ENCODE measurements at places on chromosomes 16 and 17.

GRCh38 chr16:85391769-85392583 is 221.1 kb upstream of the GSE1 start:
- no peak for DNase-seq

DNA sequence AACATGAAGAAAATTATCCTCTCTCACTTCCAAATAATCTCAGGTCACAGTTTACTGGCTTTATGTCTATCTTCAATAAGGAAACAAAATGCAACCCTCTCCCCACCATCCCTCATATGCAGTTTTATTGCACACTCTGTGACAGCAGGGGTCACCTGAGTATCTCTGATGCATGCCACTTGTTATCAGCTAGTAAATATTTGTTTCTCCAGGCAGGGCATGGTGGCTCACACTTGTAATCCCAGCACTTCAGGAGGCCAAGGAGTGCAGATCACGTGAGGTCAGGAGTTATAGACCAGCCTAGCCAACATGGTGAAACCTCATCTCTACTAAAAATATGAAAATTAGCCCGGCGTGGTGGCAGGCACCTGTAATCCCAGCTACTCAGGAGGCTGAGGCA is 61.1 kb downstream of the ADAMTS18 start:
- DNase-seq, result no peak

DNA sequence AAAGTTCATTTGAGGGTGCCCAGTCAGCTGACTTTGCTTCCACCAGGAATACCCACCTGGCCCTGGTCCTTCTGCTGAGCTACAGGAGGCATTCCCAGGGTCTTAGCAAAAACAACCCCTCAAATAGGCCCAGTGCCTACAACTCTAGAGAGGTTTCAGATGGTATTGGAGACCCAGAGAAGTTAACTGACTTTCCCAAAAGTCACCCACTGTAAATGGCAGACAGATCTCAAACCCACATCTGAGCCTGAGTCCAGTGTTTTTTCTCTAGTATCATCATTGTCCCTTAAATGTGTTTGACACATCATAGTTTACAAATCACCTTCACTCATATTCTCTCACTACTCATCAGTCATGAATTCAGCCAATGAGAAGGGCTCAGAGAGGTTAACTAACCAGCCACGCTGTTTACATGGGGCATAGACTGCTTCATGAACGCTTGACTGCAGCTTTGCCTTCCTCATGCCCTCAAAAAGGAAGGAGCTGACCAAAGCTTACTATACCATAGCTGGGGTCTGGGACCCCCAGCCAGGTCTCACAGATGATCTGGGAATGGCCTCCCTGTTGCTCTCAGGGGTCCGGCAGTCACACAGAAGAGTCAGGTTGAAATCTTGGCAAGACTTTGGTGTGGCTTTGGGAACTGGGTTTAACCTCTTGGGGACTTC is 3.7 kb downstream of the PHOSPHO1 start:
- DNase-seq, result no peak

DNA sequence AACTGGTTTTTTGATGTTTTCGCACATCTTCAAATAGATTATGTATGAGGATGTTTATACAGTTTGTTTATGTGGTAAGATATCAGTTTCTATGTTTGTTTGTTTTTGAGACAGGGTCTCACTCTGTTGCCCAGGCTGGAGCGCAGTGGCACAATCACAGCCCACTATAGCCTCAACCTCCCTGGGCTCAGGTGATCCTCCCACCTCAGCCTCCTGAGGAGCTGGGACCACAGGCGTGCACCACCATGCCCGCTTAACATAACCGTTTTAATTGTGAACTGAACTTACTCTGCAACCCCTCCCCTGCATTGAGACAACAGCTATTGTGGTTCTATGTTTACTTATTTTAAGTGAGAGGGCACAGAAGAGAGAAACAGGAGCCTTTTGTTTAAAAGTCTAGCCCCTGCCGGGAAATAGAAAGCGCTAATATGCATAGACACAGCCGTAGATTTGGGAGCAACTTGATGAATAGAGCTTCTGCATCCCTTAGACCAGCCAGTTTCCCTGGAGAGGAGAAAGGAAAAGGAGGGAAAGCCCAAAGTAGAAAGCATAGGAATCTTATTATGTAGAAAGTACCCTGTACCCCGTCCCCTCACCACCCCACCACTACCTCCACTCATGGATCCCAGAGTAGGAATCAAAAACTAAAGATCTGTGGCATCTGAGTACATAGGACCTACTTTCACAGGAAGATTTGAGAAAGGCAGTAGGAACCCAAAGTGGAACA is 19.6 kb upstream of the APPBP2 start:
- DNase-seq, result no peak

- DNase-seq, result no peak
These were observed 8.6 kb upstream of the PGS1 start for GRCh38 chr17:78369791-78370381.

DNA sequence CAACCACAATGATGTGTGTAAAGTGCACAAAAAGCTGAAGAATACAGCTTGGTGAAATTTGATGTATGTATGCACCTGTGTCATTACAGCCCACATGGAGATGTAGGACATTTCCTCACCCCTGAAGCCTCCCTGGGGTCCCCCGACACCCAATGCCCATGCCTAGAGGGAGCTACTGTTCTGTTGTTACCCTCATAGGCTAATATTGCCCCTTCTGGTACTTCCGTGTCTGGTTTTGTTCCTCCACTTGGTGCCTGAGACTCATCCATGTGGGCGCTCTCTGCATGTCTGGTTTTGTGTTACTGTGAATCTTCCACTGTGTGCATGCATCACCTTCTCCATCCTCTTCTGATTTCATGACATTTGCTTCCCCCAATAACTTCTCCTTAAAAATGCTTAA is 18.6 kb downstream of the TNFRSF13B start:
- DNase-seq, result no peak

GRCh38 chr17:39754958-39755553 is 17.3 kb downstream of the GRB7 start:
- peak; percentile 26 for DNase-seq

DNA sequence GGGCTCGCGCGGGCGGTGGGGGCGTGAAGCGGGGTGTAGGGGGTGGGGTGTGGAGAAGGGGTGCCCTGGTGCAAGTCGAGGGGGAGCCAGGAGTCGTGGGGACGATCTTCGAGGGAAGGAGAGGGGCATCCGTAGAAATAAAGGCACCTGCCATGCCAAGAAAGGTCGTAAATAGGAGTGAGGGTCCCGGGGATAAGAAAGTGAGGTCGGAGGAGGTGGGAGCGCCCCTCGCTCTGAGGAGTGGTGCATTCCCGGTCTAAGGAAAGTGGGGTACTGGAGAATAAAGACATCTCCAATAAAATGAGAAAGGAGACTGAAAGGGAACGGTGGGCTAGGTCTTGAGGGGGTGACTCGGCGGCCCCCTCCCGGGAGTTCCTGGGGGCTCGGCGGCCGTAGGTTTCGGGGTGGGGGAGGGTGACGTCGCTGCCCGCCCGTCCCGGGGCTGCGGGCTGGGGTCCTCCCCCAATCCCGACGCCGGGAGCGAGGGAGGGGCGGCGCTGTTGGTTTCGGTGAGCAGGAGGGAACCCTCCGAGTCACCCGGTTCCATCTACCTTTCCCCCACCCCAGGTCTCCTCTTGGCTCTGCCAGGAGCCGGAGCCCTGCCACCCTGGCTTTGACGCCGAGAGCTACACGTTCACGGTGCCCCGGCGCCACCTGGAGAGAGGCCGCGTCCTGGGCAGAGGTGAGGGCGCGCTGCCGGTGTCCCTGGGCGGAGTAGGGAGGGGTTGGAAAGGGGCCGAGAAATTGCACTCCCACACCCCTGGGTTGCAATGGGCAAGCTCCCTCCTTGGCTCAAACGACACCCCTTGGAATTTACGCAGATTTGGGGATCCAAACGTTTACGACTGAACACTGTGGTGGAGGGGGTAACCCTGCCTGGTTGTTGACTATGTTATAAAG is 888 bp downstream of the CDH1 start:
- DNase-seq, result peak; percentile 83

DNA sequence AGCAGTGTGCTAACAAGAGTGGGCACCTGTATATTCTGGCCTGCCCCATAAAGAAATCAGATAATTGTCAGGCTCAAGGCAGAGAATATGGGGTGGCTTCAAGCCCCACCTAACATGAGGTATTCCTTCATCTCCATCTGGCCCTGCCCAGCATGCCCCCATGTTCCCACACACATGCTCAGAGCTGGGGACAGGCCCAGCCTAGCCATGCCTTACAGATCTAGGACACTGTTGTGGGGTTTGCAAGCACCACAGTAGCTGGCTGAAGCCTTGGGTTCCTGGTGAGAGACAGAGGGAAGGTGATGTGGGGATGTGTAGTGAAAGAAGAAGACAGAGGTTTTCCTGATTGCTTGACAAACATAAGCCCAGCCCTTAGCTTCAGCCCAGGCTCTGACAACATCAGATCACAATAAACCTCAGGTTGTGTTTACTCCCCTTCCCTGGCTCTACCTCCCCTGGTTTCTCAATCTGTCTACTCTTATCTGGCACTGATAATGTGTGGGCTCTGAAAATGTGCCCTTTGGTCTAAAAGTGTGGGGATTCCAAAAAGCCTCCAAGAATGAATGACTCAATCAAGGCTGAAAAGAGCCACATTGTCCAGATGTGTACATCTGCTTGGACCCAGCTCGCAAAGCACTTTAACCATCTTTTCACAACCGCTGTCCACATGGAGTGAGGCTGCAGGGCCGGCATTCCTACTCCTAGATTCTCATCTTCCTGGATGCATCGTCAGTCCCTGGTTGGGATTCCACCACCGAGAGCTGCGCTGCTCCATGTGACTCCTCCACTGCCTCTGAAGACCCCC is 34.4 kb downstream of the CDRT4 start:
- no peak for DNase-seq

- no peak for DNase-seq
These were observed 27.4 kb upstream of the KDM6B start for GRCh38 chr17:7806587-7806986.

GRCh38 chr16:76946879-76947278 is 244.1 kb upstream of the MON1B start:
- DNase-seq, result no peak

DNA sequence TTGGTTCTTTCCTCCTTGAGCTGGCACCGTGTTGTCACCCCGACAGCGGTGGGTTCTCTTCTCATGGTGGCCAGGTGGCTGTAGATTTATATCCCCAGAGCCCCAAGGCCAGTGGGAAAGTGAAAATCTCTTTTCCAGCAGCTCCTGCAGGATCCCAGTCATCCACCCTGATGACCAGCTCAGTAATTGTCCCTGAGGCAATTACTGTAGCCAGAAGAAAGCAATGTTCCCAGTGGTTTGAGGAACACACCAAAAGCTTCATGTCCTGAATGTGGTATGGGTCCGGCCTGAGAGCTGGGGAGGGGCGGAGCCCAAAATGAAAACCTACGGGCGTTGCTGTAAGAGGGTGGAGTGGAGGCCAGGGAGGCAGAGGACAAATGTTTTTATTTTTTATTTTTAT is 69.0 kb downstream of the WSB1 start:
- DNase-seq, result no peak

- no peak for DNase-seq
These were observed 19.2 kb upstream of the USP22 start for GRCh38 chr17:21061971-21062526.

- DNase-seq, result no peak
These were observed 3.0 kb upstream of the UBB start for GRCh38 chr17:16377941-16378341.

DNA sequence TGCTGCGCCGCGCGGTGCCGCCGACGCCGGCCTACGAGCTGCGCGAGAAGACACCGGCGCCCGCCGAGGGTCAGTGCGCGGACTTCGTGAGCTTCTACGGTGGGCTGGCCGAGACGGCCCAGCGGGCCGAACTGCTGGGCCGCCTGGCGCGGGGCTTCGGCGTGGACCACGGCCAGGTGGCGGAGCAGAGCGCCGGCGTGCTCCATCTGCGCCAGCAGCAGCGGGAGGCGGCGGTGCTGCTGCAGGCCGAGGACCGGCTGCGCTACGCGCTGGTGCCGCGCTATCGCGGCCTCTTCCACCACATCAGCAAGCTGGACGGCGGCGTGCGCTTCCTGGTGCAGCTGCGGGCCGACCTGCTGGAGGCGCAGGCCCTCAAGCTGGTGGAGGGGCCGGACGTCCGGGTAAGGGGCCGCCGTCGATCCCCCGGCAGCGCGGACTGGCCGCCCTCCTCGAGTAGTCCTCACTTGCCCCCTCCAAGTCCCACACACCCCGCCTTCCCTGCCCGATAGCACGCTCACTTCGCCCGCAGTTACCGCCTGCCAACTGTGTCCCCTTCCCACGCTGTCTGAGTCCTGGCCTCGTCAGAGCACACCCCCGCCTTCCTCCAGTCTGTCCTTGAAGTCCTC is 470 bp downstream of the MLYCD start:
- DNase-seq, result peak; percentile 47

GRCh38 chr16:68833251-68833650 is 10.1 kb upstream of the TANGO6 start:
- no peak for DNase-seq

DNA sequence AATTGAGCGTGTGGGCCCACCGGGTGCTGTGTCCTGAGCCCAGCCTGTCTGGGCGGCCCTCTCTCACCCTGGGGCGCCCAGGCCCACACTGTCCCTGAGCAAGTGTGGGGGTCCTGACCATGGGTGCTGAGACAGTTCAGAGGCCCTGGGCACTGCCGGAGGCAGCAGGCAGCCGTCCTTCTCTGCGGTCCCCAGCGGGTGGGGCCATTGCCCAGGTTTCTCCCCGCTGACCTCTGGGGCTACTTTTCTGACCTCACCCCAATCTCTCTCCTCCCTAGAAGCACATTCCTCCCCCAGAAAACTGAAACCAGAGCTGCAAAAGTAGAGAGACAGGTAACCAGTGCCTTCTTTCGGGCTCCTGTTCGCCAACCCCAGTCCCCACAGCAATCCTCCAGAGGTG is 36.0 kb upstream of the PVALEF start:
- no peak for DNase-seq

GRCh38 chr17:72646176-72646575 is 446.3 kb downstream of the SLC39A11 start:
- no peak for DNase-seq

DNA sequence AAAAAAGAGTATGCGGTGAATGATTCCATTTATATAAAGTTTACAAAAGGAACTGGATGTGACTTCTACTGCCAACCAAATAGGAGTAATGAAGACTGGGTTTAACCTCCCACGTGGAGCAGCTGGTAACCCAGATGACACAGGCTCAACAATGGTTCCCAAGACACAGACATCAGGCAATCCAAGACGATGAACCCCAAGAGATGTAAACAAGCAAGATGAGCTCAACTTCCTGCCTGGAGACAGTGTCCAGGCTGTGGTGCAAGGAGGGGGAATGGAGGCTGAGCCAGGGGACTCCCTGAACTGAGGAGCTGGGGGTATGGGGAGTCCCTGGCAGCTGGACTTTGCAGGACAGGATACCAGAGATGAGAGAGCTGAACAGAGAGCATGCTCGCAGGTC is 104.7 kb downstream of the LITAF start:
- no peak for DNase-seq

Measured in thyroid gland (tissue), 4 donors.